ENCODE measurements at places on chromosomes 2 and 18. TPM values are rescaled to one million over a fixed set of nuclear protein-coding genes. Genes with fewer than 3 reads are reported as not detected.

TBR1 gene
- not detected for polyA plus RNA-seq

LIPG gene
- 11.4 TPM for polyA plus RNA-seq

RESP18 gene
- 6.6 TPM for polyA plus RNA-seq

CTLA4 gene
- 0.24 TPM for polyA plus RNA-seq

C2orf66 gene
- 3.0 TPM for polyA plus RNA-seq

SF3B1 gene
- 339 TPM for polyA plus RNA-seq

FAM237A gene
- polyA plus RNA-seq: not detected

CIB4 gene
- not detected for polyA plus RNA-seq

REG3G gene
- polyA plus RNA-seq: not detected
